ENCODE measurements at places on chromosomes 7 and 10.

- DNase-seq: no peak
Observed at GRCh38 chr10:50210876-50211275, 40.4 kb downstream of the ASAH2 start.

DNA sequence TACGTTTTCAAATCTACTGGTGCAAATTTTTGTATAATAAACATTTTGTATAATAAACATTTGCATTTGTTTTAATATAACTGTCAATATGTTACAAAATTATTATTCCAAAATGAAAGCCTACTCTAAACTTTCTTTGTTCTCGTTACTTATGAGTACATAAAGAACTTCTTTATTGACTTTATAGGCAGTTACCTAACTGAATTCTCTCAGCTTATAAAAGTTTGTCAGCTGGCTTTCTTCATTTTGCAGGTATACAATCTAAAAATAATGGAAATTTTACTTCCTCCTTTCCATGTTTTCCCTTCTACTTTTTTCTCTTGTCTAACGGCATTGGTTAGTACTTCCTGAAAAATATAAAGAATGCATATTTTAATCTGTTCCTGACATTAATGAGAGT, 137.1 kb downstream of the CHCHD3 start:
- DNase-seq: no peak

DNA sequence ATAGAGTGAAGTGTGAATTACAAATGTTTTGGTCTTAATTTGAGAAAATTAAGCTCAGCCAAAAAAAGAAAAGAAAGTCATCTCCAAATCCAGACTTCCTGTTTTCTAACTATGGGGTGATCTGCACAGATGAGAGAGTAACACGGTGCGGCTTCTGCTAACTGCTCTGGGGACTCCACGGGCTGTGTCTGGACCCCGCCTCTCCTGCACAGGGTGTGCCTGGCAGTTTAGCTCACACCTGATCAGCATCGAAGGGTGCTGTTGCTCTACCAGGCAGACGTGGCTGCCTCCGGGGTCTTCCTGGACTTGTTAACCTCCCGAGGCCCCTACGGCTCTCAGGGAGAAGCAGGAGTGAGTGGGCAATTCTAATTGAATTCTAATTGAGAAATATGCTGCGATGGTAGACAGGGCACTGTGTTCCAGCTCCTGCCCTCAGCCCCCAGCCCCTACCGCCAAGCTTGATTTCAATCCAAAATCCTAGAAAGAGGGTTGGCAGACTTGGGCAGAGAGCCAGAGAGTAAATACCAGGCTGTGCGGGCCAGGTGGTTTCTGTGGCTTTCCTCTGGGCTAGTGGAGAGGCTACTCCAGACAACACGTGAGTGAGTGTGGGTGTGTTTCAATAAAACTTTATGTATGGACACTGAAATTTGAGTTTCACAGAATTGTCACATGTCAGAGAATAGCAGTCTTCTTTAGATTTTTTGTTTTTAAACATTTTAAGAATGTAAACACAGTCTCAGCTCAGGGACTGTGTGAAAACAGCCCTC, 13.4 kb downstream of the SHH start:
- DNase-seq: no peak

- peak; percentile 5 for DNase-seq
Observed at GRCh38 chr7:24227603-24228359, 56.2 kb upstream of the NPY start.

DNA sequence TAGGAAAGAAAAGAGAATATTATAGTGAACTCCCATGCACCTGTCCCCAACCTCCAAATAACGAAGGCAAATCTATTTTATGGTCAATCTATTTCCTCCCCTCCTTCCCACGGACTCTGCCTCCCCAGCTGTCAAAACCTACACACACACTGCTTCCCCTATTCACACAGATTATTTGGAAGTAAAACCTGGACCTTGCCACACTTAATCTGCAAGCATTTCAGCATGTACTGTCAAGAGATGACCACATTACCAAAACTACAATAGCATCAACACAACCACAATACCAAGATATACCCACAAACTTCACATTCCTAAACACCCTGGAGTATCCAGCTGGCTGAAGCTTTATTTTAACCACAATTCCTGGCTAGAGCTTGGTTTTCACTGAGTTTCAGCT, 27.8 kb upstream of the KCNK18 start:
- DNase-seq: no peak

- DNase-seq: no peak
Observed at GRCh38 chr7:407721-408539, 111.7 kb downstream of the PDGFA start.

GRCh38 chr10:107689323-107689722, 524.8 kb upstream of the SORCS1 start:
- DNase-seq: no peak

DNA sequence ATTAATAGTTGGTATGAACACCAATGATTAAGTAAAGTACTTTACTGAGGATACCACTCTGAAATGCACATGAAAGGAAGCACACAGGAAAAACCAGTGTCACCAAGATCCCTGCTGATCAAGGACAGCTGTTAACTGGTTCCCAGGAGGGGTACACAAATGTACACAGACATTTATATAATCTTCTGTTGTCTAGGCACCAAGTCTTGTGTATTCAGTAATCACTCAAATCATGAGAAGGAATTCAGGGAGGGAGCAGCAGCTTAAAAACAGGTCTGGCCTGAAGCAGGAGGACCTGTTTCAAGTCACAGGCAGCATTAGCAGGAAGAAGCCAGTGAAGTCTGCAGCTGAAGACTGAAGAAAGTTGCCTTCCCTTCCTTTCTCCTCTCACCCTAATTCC, 18.7 kb downstream of the MPP7 start:
- no peak for DNase-seq

GRCh38 chr10:110885932-110886674, 14.4 kb downstream of the PDCD4 start:
- no peak for DNase-seq

GRCh38 chr7:44673324-44673723, 66.9 kb downstream of the OGDH start:
- DNase-seq: no peak

- no peak for DNase-seq
Observed at GRCh38 chr7:17293481-17293880, 5.0 kb upstream of the AHR start.

DNA sequence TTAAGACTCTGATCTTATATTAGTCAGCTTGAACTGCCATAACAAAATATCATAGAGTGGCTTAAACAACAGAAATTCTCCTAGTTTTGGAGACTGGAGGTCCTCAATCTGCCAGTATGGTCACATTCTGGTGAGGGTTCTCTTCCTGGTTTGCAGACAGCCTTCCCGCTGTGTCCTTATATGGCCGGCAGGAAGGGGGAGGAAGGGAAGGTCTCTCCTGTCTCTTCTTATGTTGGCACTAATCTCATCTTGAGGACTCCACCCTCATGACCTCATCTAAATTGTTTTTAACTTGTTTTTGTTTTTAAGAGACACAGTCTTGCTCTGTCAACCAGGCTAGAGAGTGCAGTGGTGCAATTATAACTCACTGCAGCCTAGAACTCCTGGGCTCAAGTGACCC, 53.1 kb downstream of the VPS41 start:
- no peak for DNase-seq

- DNase-seq: no peak
Observed at GRCh38 chr10:122643931-122644534, 55.6 kb downstream of the C10orf120 start.

- DNase-seq: no peak
Observed at GRCh38 chr10:132572545-132572937, 35.0 kb downstream of the INPP5A start.

- no peak for DNase-seq
Observed at GRCh38 chr10:16030562-16030961, 170.3 kb upstream of the MINDY3 start.

Data from activated CD4-positive, alpha-beta T cell treated with anti-CD3 and anti-CD28 coated beads for 4 hours (primary cell).